ENCODE measurements at places on chromosomes 2 and 18.

DNA sequence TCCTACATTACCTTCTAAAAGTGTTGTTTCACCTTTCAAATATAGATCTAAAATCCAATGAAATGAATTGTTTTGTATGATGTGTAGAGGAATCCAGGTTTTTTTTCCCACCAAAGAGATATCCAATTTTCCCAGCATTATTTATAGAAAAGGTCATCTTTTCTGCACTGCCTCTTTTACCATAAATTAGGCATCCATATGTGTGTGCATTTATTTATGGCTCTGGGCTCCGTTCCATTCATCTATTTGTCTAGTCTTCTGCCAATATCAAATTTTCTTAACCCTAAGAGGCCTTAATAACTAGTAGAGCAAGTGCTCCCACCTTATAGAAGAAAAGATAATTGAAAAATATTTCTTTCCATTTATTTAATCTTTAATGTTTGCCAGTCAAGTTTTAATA lies 88.3 kb downstream of the ATAD2B start:
- no peak for DNase-seq

DNA sequence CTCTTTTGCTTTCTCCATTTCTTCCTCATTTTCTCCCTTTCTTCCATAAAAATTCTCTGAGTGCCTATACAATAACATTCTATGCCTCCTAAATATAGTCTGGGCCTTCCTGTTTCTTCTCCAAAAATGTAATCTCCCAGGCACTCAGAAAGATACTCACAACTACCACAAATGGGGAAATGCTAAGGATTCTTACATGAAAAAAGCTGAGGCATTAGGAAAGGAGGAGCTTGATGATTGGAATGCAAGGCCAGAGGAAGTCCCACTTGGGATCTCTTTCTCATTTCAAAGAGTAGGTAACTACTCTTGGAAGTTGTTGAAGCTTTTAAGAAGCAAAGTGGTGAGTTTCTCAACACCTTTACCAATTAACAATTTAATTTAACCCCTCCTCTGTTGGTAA lies 3.4 kb downstream of the VSNL1 start:
- DNase-seq = no peak

- DNase-seq = no peak
These were observed 13.3 kb downstream of the CD28 start for GRCh38 chr2:203719456-203720410.

GRCh38 chr2:8541223-8541622 lies 140.6 kb upstream of the ID2 start:
- DNase-seq = no peak

- no peak for DNase-seq
These were observed 8.4 kb upstream of the TMEM185B start for GRCh38 chr2:120231564-120231973.

- no peak for DNase-seq
These were observed 29.3 kb upstream of the FAM171B start for GRCh38 chr2:186664385-186665043.

- no peak for DNase-seq
These were observed 23.7 kb downstream of the FAM178B start for GRCh38 chr2:96962567-96963203.

- no peak for DNase-seq
These were observed 117.8 kb downstream of the WDSUB1 start for GRCh38 chr2:159168707-159169106.

DNA sequence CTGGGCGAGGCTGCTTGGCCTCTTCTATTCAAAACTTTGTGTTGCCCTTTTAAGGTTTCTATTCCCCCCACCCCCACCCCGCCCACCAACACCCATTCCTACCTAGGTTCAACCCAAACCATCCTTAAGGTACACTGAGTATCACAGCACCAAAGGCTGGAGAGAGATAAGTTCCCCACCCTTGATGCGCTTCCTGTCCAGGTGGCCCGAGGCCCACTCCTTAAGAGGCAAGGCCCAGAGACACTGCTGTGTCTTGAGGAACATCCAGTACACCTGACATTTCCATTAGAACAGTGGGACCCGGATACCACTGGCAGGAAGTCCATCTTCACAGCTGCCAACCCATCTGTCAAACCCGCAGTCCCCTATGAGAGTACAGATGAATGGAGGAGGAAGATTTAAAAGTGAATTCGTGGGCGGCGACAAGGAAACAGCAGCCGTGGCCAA lies 277 bp upstream of the INPP1 start:
- no peak for DNase-seq

GRCh38 chr2:9846554-9846953 lies 3.3 kb downstream of the TAF1B start:
- DNase-seq = no peak

DNA sequence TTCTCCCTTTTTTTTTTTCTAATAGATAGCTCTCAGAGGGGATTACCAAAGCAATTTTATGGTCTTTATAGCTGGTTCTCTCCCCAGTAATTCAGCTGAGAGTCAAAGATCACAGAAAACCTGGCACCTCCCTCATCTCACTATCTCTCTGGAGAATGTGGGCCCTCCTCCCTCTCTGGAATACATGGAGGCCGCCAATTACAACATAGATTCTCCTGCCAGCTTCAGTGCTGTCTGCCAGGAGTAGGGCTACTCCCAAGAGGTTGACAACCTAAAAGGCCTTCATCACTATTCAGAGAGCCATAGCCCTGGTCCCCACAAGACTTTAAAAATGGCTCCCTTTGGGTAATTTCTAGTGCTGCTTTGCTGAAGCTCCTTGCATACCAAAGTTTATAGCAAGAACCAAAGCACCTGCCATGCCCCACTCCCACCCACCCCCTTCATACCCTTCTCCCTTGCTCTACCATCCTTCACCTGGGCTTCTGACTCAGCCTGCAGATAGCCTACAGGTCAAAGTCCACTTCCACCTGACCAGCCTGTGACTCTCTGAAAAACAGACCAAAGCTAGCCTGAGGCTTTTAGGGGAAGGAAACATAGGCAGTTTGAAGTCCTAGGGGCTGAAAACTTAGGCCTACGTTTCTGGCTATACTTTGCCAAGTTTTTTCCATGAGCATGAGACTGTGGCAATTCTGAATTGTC lies 472.3 kb downstream of the TNS1 start:
- DNase-seq = no peak

GRCh38 chr2:205613970-205614559 lies 68.2 kb upstream of the NRP2 start:
- no peak for DNase-seq

GRCh38 chr2:27915191-27915590 lies 24.7 kb downstream of the BABAM2 start:
- no peak for DNase-seq

DNA sequence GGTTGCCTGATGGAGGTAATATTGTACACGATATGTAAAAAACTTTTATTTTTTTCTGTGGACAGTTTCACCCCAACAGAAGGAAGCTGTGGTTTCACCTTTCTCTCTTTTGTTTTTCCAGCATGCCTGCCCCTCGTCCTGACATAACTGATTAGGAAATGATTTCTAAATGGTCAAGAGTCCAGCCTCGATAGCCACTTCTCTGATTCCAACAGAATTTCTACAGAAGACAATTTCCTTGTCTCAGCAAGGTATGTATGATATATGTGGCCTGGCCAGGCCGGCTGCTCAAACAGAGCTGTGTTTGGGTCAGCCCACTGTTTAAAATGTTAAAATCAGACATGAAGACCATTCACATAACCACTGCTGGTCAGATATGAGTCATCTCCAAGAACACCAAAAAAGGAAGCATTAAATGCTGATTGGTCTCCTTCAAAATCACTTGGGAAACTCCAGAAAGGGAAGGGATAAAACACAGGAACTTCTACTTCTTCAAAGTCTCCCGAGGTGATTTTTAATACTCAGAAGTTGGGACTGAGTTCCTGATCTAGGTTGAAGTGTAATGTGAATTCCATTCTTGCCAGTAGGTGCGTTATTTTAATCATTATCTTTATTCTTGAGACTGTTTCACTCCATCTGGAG lies 22.3 kb downstream of the ATP8B1 start:
- no peak for DNase-seq

DNA sequence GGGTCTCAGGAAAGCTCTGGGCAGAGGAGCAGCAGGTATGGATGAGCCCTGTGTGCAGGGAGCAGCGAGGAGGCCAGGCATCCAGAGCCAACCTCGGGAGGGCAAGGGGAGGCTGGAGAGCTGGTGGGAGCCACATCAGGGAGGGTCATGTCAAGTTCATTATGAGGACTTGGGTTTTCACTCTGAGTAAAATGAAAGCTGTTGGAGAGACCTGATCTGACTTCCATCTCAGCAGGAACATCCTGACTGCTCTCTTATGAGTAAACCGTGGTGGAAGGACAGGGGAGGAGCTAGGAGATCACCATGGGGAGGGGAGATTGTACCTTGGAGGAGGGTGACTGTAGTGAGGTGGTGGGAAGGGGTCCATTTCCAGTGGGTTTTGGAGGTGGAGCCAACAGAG lies 209.8 kb downstream of the LDLRAD4 start:
- DNase-seq = no peak

GRCh38 chr2:184581391-184581790 lies 16.9 kb upstream of the ZNF804A start:
- DNase-seq = no peak

Data from renal cortex interstitium (tissue), 15 donors.